ENCODE measurements at places on chromosomes 12 and 14.
A peak's percentile ranks its signal among the peaks of the same experiment; 100 is the strongest.

GRCh38 chr14:52061390-52061789, 7.5 kb downstream of the NID2 start:
- DNase-seq: peak; percentile 57

DNA sequence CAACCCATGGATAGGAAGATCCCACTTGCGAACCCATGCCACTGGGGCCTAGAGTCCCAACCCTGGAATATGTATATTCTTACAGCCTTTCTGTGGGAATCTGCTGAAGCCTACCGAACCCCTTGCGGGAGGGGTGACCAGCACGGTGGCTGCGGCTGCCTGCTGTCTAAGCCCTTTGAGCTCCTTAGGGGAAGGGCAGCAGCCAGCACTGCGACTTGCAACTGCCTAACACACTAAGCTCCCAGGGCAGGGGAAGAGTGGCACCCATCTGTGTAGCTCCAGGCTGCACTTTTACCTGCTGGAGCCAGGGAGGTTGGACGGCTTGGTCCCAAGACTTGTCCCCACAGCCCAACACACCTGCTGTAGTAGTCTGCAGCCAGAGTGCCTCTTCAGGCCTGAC, 1968.7 kb upstream of the FLRT2 start:
- no peak for DNase-seq

DNA sequence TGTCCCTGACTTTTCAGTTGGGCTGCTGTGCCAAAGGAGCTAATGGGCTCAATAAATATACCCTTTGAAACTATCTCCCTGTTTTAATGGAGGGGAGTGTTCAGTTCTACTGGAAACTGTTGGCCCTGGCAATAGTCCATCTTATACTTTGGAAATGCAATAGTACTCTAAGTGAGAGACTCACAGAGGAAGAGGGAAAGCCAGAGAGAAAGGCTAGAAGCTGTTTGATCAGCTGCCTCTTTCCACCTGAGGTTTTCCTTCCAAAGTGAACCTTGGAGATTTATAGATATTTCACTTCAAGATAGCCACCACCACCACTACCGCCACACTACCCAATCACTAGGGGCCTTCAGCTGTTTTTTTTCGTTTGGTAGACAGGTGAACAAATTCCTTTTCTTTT, 93.6 kb upstream of the CCDC91 start:
- DNase-seq: no peak

DNA sequence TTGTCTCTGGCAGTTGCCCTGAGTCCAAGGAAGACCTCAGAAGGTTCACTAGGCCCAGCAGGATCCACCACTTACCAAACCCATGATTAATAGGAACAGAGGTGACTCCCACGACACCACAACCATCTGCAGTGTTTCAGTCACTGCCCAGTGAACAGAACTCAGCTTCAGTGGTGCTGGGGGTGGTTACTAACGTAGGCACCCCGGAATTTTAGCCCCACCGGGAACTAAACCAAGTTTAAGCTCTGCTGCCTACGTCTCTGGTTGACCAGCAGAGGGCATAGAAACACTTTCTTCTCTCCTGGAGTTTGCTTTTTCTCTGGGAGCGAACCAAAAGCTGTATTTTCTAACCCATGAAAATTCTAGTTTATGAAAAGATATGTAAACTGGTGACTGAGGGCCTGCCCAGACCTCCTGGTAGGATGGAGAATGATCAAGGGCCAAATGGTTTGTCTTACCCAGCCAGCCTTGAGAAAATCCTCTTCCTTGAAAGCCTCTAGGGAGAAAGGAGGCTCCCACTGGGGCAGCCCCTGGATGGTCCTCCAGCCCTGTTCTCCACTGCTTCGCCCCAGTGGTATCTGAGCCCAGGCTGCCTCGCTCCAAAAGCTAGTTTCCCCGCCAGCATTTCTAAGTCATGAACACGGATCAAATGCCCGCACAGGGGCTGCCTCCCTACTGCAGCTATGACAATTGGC, 379.8 kb downstream of the DPF3 start:
- DNase-seq: peak; percentile 76

GRCh38 chr12:4446335-4446734, 720 bp upstream of the FGF6 start:
- DNase-seq: no peak

DNA sequence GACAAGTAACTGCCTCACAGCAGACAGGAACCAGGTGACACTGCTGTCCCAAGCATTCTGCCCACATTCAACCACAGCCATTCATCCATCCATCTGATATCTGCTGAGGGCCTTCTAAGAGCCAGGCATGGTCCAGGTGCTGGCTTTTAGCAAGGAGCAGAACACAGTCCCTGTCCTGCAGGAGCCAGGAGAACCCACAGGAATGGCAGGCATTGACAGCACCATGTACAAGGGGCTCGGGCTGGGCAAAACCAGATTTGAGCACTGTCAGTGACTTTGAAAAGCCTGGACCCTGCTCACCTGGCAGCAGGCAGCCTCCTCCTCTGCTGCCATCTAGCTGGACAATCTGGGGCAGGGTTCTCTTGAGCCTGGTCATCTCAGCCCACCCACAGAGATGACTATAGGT, 137.0 kb downstream of the ZFP36L1 start:
- no peak for DNase-seq

DNA sequence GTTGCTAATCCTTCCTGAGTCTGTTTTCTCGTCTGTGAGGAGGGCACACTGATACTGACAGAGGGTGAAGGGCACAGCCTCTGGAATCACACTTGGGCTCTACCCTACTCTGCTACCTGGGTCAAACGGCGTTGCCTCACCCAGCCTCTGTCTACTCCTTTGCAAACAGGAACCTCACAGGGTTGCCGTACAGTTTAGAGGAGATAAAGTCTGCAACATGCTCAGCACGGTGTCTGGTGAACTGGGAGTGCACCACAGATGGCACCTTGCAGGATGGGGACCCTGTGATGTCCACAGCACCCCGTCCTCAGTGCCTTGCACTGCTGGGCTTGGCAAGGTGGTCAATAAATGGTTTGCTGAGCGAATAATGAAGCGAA, 38.3 kb downstream of the TESC start:
- DNase-seq: no peak

- no peak for DNase-seq
Observed at GRCh38 chr12:118747771-118748170, 233.6 kb upstream of the SRRM4 start.

- no peak for DNase-seq
Observed at GRCh38 chr12:42980441-42980840, 390.9 kb upstream of the PRICKLE1 start.

Measured in fibroblast of the aortic adventitia (primary cell).